CD8-positive, alpha-beta memory T cell (primary cell): ENCODE measurements at places on chromosomes 7 and 10.

DNA sequence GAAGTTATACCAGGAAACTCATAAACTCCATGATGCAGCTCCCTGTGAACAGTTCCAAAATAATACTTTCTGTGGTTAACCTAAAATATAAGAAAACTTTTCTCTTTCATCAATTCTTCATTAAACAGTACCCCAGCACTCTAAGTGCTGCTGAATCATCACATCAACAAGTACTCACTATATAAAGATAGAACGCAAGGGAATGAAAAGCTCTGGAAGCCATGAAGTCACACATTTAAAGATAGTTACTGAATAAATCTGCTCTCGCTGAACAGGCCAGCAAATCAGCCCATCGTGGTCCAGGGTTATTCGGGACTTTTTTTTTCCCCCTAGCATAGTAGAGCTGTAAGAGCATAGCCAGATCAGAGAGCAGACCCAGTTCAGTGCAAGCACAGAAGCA lies 254.3 kb downstream of the IPMK start:
- no peak for DNase-seq

DNA sequence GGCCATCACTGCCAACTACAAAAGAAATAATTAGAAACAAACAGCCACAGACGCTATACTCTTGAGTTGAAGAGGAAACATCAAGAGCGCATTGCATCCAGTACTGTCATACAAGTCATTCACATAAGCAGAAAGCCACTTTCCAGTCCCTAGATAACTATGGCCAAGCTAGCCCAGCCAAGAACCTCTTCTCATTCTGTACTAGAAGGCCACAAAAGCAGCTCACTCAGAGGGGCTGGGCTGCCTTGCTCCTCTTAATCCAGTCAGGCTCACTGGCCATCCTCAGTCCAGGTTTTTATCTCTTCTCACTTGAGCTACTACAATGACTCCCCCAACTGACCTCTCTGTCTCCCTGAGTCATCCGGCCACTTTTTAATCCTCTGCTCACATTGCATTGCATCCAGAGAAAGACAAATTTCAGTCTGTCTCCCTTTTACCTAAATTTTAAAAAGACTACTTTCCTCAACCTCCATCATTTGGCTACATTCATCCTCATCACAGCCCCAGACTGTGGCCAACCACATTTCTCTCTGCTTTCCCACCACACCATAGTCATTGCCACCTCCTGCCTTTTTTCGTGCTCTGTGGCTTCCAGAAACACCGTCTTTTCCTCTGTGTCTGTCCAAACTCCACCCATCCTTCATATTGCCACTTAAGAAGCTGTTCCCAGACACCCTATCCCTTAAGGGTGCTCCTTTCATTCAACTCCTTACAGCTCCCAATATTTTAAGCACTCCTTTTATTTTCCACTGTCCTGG lies 25.0 kb downstream of the PPP1R3C start:
- no peak for DNase-seq

GRCh38 chr7:5635006-5635405 lies 146.5 kb downstream of the RNF216 start:
- DNase-seq: no peak

DNA sequence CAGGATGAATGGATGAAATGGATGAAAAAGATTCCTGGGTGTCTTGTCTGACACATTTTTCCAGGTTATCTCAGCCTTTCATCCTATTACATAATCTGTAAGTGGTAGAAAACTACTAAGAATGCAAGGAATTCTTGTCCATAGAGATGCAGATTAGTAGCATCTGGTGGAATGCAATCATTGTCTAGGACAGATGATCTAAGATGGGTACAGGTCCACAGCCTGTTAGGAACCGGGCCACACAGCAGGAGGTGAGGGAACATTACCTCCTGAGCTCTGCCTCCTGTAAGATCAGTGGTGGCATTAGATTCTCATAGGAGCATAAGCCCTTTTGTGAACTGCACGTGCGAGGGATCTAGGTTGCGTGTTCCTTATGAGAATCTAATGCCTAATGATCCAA lies 225.0 kb downstream of the CALN1 start:
- no peak for DNase-seq

GRCh38 chr7:151724920-151725584 lies 151.9 kb downstream of the PRKAG2 start:
- DNase-seq: no peak

DNA sequence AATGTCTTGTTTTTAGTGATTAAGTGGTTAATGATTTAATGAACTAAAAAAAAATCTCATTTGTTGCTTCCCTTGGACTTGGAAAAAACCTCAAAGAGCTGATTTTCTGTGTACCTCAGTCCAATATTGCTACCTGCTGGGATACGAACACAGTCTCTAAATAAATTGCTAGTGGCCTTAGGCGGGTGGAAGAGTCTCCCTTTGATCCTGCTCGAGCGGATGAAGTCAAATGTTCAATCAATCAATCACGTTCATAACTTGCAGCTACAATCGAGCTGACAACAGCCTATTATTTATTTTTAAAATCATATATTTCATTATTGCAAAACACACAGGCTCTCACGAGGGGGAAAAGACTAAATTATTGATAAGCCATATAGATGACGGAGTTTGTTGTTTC lies 57.3 kb upstream of the HABP2 start:
- DNase-seq: no peak

DNA sequence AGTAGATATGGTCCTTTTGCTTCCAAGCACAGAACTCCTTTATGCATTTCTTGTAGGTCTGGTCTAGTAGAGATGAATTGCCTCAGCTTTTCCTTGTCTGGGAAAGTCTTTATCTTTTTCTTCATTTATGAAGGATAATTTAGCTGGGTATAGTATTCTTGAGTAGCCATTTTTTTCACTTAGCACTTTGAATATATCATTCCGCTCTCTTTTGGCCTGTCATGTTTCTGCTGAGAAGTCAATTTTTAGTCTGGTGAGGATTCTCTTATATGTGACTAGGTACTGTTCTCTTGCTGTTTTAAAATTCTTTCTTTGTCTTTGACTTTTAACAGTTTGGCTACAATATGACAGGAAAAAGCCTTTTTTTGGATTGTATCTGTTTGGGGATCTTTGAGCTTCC lies 68.6 kb upstream of the IMMP2L start:
- DNase-seq: no peak

- DNase-seq: no peak
Measured at GRCh38 chr10:112269266-112269665, 13.9 kb upstream of the TECTB start.

GRCh38 chr10:83476211-83476610 lies 663.1 kb upstream of the GHITM start:
- no peak for DNase-seq

DNA sequence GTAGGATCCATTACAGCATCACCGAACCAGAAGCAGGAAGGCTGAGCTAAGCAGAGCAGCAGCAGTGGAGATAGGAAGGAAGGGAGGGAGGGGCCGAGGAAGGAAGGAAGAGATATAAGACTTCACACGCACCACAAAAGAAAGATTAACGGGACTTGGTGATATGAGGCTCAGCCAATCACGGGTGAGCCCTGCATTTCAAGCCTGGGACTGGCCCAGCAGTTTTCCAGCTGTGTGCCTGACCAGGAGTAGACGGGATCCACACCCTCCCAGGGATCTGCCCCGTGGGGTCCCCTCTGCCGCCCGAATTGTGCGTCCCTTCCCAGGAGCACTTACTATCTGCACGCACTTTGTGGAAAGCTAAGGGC lies 16.2 kb downstream of the ATG9B start:
- no peak for DNase-seq

DNA sequence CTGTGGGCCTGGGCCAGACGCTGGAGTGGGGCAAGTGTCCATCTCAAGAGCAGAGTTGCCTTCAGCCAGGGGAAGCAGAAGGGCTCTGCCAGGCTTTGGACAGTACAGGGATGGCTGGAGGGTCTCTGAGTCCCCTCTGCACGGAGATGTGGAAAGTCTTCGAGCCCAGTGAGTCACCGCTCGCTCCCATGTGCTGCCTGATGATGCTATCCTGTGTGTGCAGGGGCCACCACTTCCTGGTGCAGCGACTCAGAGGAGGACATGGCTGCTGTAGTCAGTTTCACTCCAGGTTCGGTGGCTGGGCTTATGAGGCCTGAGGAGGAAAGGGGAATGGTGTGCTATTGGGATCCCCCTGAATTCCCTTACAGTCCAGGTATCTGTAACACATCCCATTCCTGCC lies 6.0 kb downstream of the ADCYAP1R1 start:
- no peak for DNase-seq
